Caudate nucleus (tissue), 63 donors: ENCODE measurements at places on chromosomes 7 and 10.

- DNase-seq, result no peak
Observed at GRCh38 chr10:57952741-57953140, 315.0 kb downstream of the IPMK start.

DNA sequence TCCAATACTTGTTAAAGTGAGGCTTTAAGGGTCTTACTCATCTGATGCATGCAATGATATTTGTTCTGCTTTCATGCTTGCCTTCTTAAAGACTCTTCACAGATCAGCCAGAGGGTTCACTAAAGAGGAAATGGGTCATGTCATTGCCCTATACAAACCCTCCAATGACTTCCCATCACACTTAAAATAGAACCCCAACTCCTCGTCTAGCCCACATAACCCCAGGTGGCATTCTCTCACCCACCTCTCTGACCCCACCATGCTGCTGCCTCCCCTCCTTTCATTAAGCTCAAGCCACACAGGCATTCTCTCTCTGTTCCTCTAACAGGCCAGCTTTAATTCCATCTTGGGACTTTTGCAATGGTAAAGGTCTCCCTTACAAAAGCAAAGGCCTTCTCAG lies 253.6 kb downstream of the GRID1 start:
- no peak for DNase-seq

GRCh38 chr7:43872406-43873110 lies 3.2 kb upstream of the MRPS24 start:
- no peak for DNase-seq

DNA sequence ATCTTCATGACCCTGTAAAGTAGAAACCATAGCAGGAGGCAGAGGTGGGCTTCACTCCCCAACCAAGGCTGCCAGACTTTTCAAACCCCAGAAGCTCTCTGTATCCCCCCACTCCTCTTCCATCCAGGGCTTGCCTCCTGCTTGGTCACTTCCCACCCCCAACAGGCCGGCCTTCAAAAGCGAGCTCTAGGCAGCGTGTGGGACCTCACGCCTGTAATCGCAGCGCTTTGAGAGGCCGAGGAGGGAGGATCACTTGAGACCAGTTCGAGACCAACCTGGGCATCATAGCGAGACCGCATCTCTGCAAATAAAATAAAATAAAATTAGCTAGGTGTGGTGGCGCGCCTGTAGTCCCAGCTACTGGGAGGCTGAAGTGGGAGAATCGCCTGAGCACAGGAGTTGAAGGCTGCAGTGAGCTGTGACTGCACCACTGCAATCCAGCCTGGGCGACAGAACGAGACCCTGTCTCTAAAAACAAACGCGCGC lies 743 bp upstream of the POR start:
- DNase-seq, result no peak

DNA sequence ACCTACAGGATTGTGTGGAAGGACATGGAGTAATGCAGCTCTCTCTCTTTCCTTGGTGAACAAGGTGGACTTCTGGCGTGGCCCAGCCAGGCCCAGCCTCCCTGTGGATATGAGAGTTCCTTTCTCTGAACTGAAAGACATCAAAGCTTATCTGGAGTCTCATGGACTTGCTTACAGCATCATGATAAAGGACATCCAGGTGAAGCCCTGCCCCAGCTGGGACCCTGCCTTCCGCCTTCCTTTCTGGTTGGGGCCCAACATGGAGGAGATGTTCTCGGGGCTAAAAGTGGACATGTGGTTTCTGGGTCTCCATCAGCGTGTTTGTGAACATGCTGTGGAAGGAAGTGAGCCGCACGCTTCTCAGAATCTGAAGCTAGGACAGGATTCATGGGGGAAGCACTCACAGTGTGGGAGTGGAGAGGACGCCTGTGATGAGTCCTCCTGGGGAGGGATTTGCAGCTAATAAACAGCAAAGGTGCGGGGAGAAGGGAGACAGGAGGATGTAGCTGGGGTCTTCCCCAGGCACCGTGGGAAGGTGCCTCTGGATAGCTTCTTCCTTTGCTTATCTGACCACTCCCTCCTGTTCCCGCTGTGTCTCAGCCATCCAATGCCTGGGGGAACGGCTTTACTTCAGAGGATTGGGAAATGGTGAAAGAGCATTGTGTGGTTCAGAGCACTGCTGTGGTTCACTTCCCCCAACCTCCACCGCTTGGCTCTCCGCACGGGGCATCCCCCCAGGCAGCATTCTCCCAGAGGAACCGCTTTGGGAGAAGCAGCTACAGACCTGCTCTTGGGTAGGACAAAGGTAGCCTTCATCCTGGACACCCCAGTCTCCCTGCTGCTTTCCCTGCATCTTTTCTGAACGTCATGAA lies 5.5 kb downstream of the CPA5 start:
- DNase-seq, result no peak

DNA sequence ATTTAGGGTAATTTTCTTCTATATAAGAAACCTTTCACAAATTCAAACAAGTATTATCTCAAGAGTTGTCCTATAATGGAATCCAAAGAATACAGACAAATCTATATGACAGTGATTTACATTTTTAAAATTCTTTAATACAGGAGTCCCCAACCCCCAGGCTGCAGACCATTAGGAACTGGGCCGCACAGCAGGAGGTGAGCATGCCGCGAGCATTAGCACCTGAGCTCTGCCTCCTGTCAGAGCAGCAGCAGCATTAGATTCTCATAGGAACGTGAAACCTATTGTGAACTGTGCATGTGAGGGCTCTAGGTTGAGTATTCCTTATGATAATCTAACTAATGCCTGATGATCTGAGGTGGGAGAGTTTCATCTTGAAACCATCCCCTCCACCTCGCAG lies 37.7 kb downstream of the SNX13 start:
- DNase-seq, result no peak

- no peak for DNase-seq
Observed at GRCh38 chr10:79402951-79403350, 42.5 kb downstream of the ZCCHC24 start.

GRCh38 chr7:130932088-130932487 lies 198.1 kb upstream of the KLF14 start:
- no peak for DNase-seq

- DNase-seq, result no peak
Observed at GRCh38 chr10:132921086-132921485, 21.3 kb downstream of the CFAP46 start.

GRCh38 chr7:26460351-26461085 lies 168.9 kb downstream of the SNX10 start:
- DNase-seq, result no peak

DNA sequence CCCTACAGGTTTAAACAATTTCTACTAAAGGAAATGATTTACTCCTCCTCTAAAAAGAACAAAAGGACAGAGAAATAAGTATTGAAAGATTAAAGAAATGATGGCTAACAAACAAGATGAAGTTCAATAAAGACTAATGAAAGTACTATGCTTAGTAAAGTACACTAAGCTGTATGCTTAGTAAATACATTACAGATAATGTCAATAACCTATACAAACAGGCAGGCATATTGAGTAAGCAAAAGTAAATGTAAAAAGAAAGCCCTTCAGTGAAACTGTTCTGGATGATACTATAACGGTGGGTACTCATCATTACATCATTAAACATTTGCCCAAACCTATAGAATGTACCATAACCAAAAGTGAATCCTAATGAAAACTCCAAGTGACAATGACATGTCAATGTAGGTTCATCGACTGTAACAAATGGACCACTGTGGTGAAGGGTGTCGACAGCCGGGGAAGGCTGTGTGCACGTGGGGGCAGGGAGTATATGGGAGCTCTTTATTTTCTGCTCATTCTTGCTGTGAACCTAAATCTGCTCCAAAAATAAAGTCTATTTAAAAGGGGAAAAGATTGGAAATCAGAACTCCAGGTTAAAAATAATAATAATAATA lies 34.0 kb downstream of the CYTH3 start:
- DNase-seq, result no peak

DNA sequence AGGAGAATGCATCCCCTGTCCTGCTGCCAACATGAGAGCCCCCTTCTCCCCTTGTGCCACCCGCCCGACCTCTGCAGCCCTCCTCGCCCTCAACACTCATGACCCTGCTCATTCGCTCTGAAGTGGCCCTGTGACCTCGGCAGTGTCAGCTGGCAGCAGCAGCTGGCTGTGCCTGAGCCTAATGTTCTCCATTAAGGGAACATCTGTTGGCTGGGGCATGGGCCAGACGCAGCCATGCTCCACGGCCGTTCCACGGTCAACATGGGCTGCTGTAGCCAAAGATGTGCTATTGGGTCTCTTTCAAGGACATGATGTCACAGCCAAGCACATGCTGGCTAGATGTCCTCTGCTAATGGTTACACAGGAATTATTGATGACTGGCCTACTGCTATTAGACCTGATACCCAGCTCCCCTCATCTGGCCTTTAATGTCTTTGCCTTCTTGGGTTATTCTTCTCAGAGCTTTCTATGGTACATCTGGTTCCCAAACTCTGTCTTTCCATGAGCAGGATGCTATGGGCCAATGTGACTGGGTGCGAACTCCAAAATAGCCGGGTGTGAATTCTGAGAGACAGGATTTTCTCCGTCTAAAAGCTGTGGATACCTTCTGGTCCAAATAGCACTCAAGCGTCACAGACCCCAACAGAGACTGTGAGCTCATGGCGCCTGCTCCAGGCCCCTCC lies 22.4 kb downstream of the ADCYAP1R1 start:
- no peak for DNase-seq

DNA sequence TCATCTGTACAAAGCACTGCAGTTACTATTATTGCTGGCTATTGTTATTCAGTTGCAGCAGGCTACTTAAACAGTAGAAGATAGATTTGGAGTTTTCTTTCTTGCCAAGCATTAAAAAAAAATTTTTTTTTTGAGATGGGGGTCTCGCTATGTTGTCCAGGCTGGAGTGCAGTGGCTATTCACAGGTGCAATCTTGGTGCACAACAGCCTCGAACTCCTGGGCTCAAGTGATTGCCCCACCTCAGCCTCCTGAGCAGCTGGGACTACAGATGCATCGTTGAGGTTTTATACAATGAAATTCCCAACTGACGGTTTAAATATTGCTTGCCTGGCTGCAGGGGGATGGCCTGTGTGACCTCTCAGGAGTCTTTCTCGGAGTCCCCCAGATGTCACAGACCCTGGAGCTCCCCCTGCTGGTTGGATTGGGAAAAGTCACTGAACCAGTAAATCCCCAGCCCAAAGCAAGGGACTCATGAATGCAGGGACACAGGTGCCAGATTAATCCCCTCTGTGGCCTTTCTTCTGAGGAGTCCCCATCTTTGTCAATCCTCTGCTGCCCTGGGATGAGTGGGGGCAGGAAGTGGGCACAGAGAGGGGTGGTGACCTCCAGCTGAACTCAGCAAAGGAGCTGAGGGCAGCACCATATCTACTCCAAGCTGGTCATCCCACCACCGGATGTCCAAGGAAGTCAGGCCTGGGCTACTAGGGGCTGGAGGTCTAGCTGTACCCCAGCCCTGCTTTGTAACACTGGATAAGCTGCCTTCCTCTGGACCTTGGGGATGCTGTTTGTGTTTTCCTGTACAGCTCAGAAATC lies 149.6 kb downstream of the C10orf105 start:
- DNase-seq, result no peak

GRCh38 chr7:29639386-29639785 lies 75.8 kb downstream of the PRR15 start:
- DNase-seq, result no peak

DNA sequence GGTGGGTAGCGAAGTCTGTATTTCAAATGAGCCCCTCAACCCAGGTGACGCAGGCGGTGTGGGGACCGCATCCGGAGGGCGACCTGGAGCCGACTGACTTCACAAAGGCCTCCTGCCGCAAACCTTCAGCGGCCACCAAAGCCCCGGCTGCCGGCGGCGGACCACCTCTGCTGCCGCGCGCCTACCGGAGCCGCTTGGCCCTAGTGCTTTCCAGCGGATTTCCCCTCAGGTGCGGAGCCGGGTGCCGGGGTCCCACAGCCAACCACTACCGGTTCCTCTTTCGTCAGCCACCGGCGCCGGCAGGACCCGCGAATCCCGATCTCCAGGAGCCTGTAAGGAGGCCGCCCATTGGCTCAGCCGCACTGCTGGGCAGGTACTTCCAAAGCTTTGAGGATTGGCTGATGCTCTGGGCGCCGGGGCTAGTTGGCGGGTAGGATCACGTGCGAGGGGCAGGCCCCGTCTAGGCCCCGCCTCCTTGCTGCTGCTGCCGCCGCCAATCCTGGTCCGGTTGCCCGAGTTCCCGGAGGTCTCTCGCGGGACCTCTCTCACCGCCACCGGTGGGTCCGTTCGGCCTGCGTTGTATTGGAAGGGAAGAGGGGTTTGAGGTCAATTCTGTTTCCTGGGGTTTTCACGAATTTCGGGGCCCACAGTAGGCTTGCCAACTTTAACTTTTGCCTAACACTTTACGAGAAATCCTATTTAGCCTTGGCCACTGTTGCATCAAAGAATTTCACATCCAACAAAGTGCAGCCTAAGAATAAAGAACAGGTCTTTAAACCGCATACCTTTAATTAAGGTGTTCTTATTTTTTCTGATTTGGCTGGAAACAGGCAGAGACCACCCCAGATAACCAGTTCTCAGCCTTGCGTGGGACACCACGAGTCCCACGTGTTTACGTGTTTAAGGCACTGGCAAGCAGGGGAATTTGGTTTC lies at the start of gene GSTO2:
GSTO2 (plus strand) TSS at position 472 of the 933 bp plus-strand sequence. CDS start 5,732 bp downstream, outside the sequence.
- peak; percentile 98 for DNase-seq

GRCh38 chr7:5248201-5248885 lies 34.4 kb upstream of the SLC29A4 start:
- DNase-seq, result no peak

GRCh38 chr7:146636033-146636356 lies 519.4 kb downstream of the CNTNAP2 start:
- DNase-seq, result no peak

DNA sequence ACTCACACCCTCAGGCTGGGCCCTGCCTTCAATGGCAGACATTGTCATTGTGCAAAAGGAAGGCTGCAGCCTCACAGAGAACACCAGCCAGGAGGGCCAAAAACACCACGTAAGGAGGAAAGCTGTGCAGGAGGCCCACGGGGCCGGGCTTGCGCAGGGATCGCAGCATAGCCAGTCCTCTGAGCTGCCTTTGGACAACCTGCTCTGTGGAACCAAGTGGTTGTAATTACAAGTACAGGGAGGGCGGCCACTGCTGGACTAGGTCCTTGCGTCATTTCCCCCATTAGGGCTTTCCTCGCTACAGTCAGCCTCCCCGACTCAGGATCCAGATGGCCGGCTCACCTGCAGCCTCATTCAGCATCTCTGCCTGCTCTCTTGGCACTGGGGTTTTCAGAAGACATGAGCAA lies 66.9 kb downstream of the FAM53B start:
- DNase-seq, result no peak

- no peak for DNase-seq
Observed at GRCh38 chr7:7913504-7913903, 55.1 kb upstream of the GLCCI1 start.

DNA sequence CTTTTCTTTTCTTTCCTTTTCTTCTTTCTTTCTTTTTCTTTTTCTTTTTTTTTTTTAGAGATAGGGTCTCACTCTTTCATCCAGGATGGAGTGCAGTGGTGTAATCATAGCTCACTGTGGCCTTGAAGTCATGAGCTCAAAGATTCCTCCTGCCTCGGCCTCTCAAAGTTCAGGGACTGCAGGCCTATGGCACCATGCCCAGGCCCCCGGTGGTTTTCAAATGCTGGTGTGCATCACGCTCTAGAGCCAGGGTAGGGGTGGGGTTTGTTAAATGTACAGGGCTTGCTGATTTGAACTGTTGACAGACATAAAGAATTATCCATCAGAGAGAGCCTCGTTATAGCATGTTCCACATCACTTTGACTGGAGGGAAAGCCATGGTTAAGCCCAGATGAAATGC lies 5.8 kb downstream of the MINDY4 start:
- DNase-seq, result no peak

- no peak for DNase-seq
Observed at GRCh38 chr10:31207636-31208035, 111.4 kb upstream of the ZEB1 start.

- DNase-seq, result no peak
Observed at GRCh38 chr10:76115471-76116155, 684.2 kb downstream of the LRMDA start.
